Stimulated activated CD8-positive, alpha-beta memory T cell treated with anti-CD3 and anti-CD28 coated beads, Interleukin-7, amount 100 ng/mL, for 48 hours (primary cell): ENCODE measurements at places on chromosomes 16 and 17.

DNA sequence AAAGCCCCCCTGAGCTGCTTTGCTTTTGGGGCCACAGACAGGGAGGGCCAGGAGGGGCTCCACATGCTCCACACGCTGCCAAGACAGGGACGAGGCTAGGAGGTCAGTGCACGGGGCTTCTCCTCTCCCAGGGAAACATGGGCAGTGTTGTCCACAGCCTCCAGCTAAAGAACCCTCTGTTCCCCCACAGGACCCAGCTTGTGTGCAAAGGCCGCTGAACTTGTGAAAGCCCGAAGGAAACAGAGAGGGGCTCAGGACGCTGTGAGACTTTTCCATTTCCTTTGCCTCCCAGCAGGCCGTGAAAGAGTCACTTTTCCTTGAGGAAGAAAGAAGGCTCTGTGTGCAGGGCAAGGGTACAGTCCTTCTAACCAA, 9.7 kb downstream of the CDRT4 start:
- no peak for DNase-seq

DNA sequence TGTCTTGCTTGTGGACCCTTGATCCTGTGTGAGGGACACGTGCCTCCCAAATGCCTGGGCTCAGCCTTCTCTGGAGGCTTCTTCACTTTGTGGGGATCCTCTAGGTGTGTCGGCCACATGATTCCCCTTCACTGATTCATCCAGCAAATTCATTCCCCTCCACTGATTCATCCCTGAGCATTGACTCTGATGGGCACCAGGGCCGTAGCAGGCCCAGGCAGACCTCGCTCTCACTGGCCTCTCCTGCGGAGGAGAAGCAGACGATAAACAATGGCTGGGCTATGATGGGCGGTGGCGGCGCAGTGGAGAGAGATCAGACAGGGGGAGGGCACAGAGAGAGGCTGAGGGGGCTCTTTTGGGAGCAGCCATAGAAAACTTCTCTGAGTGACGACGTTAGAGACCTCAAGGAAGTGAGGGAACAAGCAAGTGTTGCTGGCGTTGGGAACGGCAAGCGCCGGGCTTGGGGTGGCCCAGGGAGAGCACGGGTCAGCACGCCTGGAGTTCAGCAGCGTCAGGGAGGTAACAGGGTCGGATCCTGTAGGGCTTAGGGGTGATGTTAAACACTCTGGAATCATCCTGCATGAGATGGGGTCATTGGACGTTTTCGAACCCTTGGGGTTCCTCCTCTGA, 17.5 kb upstream of the RPTOR start:
- no peak for DNase-seq

DNA sequence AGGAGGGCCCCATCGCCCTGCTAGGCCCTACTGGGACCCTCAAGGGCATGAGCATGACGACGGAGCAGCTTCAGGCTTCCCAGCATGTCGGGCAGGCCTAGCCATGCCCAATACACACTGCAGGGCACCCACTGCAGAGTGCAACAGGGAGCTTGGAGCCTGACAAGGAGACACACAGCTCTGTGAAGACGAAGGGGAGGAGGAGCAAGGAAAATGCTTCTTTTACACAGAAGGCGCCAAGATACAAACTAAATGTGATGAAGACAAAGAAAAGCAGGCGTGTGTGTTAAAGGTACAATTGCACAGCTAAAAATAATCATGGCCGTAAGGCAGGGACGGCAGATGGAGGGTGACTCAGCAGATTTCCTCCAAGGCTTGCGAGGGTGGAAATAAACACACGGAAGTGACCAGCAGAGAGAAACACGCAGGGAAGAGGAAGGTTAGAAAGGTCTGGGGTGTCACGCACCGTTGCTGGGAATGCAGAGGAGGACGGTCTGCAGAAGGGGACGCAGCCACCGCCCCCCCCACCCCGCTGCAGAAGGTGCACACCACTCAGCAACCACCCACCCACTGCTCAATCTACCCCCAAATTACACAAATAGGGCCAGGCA, 108.5 kb downstream of the ZNF778 start:
- DNase-seq: no peak

GRCh38 chr17:35936063-35936462, 5.5 kb upstream of the RDM1 start:
- no peak for DNase-seq

DNA sequence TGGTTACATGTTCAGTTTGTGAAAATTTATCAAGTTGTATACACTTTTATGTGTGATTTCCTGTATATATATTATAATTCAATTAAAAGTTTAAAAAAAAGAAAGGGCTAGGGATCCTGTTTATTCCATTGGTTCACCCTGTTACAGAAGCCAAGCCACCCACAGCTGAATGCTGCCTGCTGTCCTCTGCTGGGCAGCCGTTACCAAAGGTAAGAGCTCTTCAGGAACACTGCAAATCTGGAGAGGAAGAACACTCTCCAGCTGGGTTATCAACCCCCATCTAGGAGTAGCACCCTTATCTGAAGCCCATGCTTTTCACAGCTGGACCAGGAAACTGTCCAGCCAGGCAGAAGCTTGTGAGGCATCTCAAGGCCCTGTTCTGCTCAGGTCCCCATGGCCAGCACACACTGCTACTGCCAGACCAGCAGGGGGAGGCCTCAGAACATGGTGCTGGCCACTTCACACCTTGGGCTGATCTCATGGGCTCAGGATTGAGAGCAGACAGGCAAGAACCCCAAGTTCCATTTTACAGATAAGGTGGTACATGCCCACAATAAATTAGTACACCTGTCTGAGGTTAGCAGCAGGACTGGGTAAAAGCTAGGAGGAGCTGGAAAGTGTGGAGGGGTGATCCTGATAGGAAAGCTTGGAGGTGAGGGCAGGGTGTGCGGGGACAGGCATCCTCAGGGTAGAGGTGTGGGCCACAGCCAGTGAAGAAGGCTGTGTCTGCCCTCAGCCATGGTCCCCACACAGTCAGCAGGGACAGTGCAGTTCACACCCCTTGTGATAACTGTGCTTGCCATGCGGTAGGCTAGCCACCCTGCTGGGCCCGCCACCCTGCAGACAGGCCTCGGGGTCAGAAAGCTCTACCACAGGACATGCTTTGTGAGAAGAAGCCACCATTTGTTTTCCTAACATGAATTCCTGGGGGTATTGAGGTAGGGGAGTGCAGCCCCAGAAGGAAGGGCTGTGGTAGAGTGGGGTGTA, 54.3 kb upstream of the SREBF1 start:
- no peak for DNase-seq

DNA sequence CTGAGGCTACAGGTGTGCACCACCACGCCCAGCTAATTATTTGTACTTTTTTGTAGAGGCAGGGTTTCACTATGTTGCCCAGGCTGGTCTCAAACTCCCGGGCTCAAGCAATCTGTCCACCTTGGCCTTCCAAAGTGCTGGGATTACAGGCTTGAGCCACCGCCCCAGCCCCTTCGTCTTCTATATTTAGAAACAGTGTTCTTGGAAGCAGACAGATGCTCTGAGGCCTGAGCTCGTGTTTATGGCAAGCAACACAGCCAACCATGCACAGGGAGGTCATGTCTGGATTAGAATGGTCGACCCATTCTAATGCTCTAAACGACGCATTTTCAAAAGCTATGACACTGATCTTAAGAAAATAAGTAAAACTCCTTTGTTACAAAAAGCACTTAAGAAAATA, 16.6 kb downstream of the TMEM204 start:
- no peak for DNase-seq

- DNase-seq: no peak
These were observed 13.1 kb downstream of the CORO7 start for GRCh38 chr16:4403133-4403949.

- DNase-seq: no peak
These were observed 98.7 kb downstream of the KCNJ12 start for GRCh38 chr17:21474815-21475214.

- DNase-seq: no peak
These were observed 6.4 kb downstream of the KRT38 start for GRCh38 chr17:41434415-41434814.

- no peak for DNase-seq
These were observed 332.0 kb downstream of the BCAS3 start for GRCh38 chr17:61009663-61010062.

- no peak for DNase-seq
These were observed 22.3 kb downstream of the ARHGAP27 start for GRCh38 chr17:45410144-45411091.

DNA sequence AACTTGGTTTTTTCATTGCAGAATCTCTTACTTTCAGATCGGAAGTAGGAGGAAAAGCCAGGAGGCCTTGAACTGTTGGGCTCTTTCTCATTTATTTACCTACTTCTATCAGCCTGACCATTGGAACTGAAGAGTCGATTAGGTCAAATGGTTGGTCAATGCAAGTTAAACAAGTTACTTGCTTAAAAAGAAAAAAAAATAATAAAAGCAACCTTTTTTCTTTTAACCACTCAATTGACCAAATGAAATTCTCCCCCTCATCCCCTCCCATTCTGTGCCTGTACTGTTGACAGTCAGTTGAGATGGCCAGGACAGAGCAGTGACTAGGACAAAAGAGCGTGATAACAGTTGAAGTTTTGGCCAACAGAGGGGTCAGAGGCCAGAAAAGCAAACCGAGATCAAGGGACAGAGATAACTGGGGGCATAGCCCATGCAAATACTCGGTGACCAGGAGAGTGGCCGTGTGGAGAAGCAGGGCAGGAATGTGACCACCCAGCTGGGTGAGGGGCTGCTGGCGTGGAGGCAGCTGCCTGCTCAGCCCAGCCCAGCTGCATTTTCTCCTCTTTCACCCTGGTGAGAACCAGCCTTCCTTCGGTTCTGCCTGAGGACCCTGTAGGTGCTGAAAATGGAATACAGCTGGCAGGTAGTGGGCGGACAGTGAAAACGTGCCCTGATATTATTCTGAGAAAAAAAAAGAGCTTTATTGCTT, 72.2 kb downstream of the HS3ST3B1 start:
- no peak for DNase-seq

GRCh38 chr17:50177983-50178834, 12.4 kb downstream of the SGCA start:
- no peak for DNase-seq

- no peak for DNase-seq
These were observed 2.3 kb downstream of the TAOK2 start for GRCh38 chr16:29975811-29976511.

- no peak for DNase-seq
These were observed 19.5 kb downstream of the MINK1 start for GRCh38 chr17:4852567-4853207.

- DNase-seq: no peak
These were observed 362.0 kb upstream of the XYLT1 start for GRCh38 chr16:17832738-17833137.

DNA sequence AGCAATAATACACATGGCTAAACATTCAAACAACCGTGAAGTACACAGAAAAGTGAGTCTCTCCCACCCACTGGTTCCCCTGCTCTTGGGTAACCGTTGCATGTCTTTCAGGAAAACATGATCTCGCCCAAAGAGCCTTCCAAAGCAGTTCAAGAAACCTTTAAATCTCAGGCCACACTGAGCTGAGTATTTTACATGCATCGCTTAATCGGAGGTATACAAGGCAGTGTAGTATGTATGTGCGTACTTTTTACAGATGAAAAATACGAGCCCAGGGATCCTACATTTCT, 741 bp upstream of the DEXI start:
- no peak for DNase-seq

GRCh38 chr17:3002538-3003295, 60.7 kb downstream of the OR1D5 start:
- no peak for DNase-seq

GRCh38 chr16:83799336-83799735, 8.4 kb upstream of the HSBP1 start:
- no peak for DNase-seq

DNA sequence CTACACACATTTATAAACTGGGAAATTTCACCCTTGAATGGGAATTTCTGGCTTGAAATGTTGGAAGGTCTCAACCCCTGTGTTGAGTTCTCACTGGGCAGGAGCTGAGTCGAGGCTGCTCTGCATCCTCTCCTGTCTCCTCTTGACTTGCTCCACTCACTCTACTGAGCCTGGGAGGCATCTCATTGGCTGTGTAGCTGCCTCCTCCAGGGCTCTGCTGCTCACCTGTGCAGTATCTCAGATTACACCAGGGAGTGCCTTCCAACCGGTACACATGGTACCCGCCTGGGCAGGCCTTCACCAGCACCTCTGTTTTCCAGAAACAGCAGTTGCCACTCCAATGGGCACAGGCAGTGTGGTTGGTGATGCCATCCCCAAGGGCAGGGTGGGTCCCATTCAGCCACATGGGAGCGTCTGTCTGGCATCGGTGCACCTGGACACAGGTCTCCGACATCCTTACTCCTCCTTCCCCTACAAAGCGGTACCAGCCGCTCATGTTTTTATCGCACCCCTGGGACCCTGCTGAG, 3.7 kb downstream of the GP2 start:
- no peak for DNase-seq

GRCh38 chr16:64926476-64926875, 195.4 kb downstream of the CDH11 start:
- no peak for DNase-seq

DNA sequence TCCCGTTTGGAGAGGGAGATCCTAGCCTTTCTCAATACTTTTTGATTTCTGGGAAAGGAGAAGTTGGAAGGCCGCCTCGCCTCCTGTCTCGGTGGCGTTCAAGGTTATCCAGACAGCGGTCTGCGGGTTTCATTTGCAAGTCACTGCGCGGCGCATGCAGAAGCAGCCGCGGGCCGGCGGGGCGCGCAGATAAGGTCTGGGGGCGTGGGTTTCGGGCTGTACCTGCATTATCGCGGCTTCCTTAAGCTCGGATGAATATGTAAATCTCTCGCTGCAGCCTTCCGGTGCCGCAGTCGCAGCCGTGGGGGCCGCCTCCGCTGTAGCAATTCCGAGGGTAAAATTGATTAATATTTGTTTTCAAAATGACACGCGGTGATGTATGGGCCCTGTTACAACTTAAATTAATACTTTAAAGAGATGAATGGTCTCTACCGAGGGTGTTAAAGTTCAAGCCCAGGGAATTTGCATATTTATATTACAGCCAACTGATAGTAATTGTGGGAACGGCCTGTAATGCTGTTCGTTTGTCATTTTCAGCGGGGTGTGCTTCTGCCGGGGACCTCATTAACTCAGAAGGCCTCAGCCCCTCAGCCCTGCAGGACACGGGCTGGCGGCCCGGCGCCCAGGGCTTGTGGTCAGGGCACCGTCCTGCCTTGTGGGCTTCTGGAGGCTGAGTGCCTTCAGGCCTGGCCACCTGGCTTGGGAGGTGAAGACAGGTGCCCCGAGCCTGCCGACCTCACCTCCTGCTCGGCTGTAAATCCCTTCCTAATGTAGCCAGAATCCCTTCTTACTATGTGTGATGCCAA, 99.4 kb downstream of the CYLD start:
- DNase-seq: no peak

DNA sequence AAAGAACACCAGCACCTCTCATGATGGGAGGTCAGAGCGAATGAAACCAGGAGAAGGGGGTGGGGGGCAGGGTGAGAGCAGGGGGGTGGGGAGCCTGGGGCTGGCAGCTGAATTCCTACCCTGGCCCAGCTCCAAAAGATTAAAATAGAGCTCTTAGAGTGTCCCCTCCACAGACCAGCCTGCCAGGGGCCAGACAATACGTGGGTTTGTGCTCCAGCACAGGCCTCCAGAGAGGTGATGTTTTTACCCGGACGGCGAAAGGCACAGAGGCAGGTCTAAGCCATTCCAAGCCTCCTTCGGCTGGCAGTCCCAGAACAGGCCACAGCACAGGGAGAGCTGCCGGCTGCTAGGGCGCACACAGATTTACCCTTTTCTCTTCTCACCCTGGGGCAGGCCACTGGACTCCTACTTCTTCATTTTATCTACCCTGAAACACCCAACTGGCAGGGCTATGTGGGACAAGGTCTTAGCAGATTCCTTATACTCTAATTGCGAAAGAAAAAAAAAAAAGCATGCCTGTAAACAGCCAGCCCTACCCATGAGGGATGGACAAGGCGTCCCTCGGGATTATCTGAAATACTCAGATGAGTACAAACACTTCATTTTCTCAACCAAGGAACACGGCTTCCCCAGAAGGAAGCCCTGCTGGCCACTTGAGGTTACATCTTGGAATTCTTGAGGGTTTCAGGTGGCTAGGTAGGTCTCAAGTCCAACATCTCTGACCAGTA, 71.9 kb upstream of the NOG start:
- DNase-seq: no peak
